ENCODE measurements at places on chromosomes 11 and 22.
A peak's percentile ranks its signal among the peaks of the same experiment; 100 is the strongest.

- peak; percentile 50 for DNase-seq
Measured at GRCh38 chr11:69293819-69294505, at the start of gene MYEOV. Gene MYEOV, plus strand, starts transcription at chr11:69294155. Its CDS starts 1,200 bp downstream, at chr11:69295355.

DNA sequence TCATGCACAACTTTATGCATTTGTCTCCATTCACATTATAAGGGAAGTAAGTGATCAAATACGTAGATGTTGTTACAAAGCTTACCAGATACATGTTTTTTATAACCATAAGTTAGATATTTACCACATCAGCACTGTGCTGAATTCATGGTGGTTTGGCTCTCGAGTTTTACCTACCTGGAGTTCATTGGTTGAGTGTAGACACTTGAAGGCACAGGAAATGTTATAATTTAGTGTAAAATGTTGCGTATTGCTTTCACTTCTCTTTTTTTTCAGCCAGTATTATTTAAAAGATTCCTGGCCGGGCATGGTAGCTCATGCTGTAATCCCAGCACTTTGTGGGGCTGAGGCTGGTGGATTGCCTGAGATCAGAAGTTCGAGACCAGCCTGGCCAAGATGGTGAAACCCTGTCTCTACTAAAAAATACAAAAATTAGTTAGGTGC, 53.1 kb upstream of the GRK2 start:
- no peak for DNase-seq

DNA sequence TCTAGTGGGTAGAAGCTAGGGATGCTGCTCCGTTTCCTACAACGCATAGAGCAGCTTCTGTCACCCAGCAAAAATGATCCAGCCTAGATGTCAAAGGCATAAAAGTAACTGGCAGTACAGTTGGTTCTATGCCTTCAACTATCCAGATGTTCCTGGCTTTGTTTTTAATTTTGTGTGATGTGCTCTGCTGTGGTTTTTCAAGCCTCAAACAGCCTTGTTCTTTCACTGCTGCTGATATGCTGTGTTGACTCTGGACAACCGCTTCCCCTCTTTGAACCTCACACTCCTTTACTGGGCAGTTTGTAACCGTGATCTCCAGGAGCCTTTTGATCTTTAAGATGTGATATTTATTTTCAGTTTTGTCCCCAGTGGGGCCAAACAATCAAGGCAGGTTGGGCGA, 116.4 kb downstream of the SEZ6L start:
- DNase-seq: no peak

DNA sequence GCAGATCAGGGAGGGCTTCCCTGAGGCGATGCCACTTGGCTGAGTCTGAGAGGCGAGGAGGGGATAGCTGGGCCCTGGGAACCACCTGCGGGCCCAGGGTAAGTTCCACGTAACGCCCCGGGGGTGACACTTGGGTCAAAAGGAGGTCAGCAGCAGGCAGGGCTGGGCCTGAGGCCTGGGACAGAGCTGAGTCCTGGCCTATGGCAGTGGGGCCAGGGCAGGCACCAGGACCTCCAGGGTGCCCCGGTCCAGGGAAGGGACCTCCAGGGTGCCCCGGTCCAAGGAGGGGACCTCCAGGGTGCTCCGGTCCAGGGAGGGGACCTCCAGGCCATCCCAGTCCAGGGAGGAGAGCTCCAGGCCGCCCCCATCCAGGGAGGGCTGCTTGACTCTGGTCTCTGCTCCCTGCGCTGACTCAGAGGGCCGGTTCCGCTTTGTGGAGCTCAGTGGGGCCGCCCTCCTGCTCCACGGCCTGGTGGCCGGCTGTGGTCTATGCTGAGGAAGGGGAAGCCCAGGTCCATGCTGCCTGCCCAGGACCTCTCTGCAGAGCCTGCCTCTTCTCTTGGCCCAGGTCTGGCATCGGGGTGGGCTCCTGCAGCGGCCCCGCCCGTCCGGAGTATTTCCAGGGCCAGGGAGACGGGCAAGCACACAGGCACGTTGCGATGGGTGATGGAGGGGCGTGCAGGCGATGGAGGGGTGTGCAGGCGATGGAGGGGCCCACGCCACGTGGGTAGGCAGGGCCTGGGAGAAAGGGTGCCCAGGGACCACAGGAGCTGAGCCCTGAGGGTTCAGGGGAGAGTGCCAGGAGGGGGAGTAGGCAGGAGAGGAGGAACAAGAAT, 19.5 kb upstream of the WNT7B start:
- DNase-seq: no peak

- no peak for DNase-seq
Measured at GRCh38 chr11:66762088-66762487, 33.1 kb upstream of the SPTBN2 start.

GRCh38 chr11:121418625-121419114, 33.4 kb upstream of the SORL1 start:
- no peak for DNase-seq

GRCh38 chr22:17198170-17199002, 20.8 kb downstream of the ADA2 start:
- DNase-seq: no peak

- DNase-seq: no peak
Measured at GRCh38 chr11:10617551-10617950, 49.1 kb upstream of the LYVE1 start.

DNA sequence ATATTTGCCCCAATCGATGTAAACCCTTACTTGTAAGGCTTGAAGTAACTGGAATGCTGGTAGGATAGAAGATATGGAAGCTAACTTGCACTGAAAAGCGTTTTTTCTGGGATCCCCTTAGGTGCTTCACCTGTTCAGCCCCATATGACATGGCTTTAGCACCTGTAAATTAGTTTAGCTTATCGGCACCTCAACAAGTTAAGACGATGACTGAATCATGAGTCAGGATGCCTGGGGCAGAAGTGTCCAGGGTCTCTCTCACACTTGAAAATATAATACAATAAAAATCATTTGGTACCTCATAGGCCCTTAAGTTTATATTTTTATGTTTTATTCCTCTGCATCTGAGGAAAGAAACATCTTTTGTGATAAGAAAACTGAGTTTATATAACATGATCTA, 409.2 kb upstream of the LRRC4C start:
- no peak for DNase-seq

DNA sequence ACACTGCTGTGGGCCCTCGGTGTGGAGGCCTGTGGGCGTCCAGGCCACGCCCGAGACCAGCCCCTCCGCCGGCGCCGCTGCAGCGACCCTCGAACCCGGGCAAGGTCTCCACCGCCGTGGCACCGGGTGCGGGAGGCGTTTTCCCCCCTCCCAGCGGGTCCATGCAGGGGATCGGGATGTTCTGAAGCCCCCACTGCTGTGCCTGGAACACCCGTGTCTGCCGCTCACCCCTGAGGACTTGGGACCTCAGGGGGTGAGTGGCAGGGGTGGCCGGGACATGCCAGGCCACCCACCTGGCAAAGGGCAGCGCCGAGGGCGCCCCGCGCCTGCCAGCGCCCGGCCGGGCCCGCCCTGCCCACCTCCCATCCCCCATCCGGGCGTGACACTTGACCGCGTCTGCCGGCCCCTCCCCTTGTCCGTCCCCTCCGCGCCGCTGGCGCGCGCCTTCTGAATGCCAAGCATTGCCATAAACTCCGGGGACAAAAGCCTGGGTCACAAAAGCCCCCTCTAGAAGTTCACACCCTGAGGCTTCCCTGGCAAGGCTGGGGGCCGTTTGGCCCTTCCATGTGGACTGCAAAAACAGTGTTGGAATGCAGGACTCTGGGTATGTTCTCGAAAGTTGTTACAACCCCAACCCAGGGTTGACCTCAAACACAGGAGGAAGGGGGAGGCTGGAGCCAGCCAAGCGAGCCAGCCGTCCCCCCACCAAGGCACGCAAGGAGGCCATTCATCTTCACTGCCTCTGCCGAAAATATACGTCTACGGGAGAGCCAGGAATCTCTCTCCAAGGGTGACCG, 819 bp upstream of the KCNQ1OT1 start:
- DNase-seq: peak; percentile 13

GRCh38 chr11:14075118-14076078, 112.9 kb downstream of the SPON1 start:
- peak; percentile 62 for DNase-seq

All from activated naive CD4-positive, alpha-beta T cell treated with anti-CD3 and anti-CD28 coated beads, Interleukin-2, amount 50 U/mL, for 16 hours (primary cell).